DND-41 (cell line): ENCODE measurements at places on chromosomes 12 and 14.

- DNase-seq = peak; percentile 50
Observed at GRCh38 chr12:122834921-122835749, at the start of gene HIP1R. Gene HIP1R (plus strand): TSS chr12:122835457. CDS start chr12:122835551, 94 bp downstream.

GRCh38 chr14:99568567-99569560 lies 35.1 kb downstream of the CCDC85C start:
- DNase-seq = no peak

- DNase-seq = no peak
Observed at GRCh38 chr12:96244826-96245225, 50.7 kb downstream of the ELK3 start.

DNA sequence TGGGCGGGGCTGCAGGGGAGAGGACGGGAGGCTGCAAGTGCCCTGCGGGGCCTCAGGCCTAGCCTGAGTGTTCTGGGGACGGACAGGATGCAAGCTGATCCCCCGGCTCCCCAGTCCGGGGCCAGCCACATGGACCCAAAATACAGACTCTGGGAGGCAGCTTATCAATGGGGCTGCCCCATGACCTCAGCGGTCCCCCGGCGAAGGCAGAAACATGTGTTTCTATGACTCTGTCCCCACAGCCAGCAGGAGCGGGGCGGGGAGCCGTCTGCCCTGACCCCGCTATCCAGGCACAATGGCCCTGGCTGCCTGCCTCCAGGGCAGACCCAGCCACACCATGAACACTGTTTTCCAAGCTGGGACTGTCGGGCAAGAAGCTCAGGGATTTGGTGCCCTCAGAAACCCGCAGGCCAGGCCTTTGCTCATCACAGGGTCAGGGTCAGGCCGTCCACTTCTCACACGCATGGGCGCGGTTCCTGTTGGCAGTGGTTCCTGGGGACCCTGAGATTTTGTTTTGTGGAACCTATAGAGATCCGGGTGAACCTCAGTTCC lies 75.0 kb downstream of the RFLNA start:
- DNase-seq = no peak

- DNase-seq = no peak
Observed at GRCh38 chr12:51906430-51907082, 748 bp upstream of the ACVRL1 start.

- no peak for DNase-seq
Observed at GRCh38 chr14:105102893-105103292, 37.7 kb upstream of the GPR132 start.

- no peak for DNase-seq
Observed at GRCh38 chr14:101252443-101253214, 308.7 kb upstream of the DIO3 start.

DNA sequence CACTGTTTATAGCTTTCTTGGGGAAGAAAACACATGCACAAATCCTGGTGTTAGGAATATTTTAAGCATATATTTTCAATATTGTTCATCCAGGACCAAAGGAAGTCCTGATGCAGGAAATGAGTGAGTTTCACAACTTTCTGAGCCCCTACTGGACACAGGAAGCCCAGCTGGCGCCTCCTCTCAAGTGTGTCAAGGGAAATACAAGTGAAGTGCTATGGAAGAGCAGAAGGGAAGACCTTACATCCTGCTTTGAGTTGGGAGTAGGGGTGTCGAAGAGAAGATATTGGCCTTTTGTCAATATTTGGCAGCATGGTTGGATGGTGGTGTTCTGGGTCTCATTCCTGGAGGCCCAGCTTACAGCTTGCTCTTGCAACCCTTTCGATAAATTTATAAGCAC lies 66.1 kb upstream of the ZDHHC17 start:
- no peak for DNase-seq

DNA sequence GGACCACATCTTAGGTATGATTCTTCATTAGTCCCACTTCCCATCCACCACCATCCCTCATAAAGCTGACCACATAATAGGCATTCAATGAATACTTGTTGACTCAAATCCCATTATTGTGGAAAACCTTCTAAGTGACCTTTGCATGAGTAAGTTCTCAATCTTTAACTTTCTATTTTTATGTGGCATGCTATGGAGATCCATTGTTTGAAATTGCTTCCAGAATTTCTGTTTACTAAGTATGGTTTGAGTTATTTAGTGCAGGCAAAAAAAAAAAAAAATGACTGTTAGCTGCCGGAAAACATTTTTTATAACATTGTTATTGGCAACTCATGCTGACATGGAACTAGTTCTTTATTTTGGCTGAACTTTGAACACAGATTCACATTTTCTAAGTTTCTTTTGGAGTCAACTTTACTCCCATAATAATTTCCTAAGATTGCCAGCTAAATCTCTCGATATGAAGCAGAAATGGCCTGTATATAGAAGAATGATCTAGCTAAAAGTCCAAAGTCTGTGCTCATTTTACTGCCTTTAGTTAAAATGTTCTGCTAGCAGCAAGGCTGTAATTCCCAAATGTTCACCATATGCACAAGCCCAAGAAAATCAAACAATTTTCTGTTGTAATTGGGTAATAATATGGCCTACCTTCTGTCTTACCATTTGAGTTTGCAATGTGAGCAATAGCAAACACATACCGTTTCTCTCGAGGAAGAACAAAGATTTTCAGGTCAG lies 77.9 kb downstream of the PTGER2 start:
- DNase-seq = no peak

DNA sequence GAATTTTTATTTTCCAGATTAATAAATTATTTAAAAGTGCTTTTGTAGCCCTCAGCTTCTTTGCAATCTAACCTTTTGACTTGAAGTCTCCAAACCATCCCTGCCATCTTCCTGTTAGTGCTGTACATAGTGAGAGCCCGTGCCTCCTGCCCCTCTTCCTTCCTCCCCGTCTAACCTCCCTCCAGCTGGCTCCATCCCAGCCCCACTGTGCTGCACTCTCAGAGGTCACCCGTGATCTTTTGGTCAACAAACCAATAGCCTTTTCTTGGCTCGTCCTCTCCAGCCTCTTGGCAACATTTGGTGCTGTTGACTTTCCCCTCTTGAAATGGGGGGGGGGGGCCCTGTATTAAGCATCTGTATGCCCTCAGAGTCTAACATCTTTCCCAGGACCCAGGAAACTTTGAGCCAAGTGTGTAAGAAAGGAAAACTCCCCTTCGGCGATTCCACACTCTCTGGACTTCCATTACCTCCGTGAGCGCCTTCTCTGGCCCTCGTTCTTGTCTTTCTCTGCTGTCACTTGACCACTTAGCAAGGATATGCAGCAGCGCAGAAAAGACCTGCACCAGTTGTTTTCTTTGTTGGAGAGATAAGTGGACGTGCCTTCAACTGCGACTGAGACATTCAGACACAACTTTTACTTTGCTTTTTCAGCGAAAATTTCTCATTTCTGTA lies 44.1 kb downstream of the FBXW8 start:
- no peak for DNase-seq

GRCh38 chr12:74381958-74382357 lies 155.7 kb upstream of the ATXN7L3B start:
- no peak for DNase-seq

DNA sequence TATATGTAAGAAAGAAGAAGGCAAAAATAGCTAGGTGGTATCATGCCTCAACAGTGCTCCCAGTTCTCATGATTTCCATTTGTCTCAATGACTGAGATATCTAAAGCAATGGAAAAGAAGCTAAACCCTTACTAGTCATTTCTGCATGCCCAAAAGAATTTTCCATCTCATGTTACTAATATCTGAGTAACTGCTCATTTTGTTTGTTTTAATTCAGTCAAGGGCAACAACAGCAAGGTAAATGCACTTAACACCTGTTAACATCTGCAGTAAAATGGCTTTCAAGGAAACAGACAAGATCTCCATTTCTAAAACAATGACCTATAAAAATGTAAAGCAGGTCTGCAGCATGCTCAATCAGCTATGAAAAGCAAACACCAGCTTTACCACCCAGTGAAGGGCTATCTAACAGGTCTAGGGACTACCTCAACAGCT lies 19.4 kb upstream of the SELPLG start:
- DNase-seq = no peak

DNA sequence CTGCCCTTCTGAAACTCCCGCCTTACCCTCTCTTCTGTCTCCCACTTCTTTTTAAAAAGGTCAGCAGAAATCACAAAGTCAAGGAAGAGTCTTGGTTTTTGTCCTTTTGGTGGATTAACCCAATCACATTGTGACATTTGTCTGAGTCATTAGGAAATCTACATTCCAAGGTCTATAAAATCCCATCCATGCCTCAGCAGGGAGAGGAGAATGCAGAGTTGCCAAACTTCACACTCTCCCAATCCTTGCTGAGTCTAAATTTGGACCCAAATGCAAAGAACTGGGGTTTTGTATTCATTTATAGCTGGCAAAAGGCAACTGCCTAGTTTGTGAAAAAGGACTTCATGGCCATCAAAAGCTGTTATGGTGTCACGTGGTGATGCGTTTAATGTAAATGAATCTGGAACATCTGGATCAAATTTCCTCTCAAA lies 67.9 kb downstream of the TMEM30B start:
- no peak for DNase-seq

DNA sequence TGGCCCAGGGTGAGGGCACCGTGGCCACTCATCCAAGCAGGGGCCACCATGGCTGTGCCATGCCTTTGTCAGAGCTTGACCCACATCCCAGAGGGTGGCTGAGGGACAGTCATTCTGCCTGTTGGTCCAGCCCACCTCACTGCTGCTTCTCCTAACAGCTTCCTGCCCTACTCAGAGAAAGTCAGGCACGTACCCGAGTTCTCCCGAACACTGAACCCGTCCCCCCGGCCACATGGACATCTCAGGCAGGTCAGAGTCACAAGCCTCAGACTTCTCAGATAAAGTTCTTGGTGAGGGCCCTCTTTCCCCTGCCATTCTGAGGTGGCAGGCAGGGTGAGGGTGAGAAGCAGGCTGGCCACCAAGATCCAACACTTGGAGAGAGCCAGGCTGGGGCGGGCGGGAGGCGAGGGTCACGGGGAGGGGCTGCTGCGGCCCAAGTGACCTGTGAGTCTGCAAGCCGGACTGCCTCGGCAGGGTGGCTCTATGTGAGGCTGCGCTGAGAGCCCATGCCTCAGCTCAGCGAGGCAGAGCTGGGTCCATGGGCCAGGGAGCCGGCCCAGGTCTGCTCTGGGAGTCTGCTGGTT lies 317.8 kb downstream of the TMEM121 start:
- peak; percentile 1 for DNase-seq

DNA sequence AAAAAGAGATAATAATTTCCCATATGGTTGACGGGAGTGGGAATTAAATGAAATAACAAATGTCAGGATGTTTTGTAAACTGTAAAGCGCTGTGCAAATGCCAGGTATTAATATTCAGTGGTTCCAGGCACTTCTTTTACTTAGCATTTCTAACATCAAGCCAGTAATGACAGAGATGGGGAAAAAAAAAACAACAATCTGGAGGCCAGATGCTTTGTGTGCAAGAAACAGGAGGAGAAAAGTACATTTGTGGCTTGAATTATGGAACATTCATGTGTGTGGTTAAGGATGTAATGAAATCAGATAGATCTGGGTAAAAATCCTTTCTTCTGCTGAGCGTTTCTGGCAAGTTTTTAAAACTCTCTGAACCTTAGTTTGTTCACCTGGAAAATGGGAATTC lies 509.6 kb downstream of the FUT8 start:
- no peak for DNase-seq

- DNase-seq = no peak
Observed at GRCh38 chr14:93049867-93050331, 65.8 kb downstream of the ITPK1 start.

GRCh38 chr14:97056086-97056485 lies 258.9 kb downstream of the VRK1 start:
- peak; percentile 37 for DNase-seq

- no peak for DNase-seq
Observed at GRCh38 chr12:54363047-54363446, 1.2 kb downstream of the GPR84 start.

DNA sequence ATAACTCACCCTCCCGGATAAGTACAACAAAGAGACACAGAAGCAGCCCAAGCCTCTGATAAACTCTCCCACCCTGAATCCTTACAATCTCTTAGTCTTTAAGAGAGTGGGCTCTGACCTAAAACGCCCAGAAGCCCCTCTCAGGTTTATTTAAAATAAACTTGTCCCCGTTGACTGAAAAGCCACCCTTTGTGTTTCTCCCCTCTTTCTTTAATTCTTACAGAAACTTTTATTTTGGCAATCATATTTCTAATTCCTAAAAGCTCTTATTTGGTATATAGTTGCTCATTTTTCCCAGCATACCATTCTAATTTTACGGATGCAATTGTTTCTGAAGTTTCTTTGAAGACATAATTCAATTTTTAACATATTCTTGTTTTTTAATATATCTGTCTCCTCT lies 222.1 kb upstream of the PLXNC1 start:
- no peak for DNase-seq

DNA sequence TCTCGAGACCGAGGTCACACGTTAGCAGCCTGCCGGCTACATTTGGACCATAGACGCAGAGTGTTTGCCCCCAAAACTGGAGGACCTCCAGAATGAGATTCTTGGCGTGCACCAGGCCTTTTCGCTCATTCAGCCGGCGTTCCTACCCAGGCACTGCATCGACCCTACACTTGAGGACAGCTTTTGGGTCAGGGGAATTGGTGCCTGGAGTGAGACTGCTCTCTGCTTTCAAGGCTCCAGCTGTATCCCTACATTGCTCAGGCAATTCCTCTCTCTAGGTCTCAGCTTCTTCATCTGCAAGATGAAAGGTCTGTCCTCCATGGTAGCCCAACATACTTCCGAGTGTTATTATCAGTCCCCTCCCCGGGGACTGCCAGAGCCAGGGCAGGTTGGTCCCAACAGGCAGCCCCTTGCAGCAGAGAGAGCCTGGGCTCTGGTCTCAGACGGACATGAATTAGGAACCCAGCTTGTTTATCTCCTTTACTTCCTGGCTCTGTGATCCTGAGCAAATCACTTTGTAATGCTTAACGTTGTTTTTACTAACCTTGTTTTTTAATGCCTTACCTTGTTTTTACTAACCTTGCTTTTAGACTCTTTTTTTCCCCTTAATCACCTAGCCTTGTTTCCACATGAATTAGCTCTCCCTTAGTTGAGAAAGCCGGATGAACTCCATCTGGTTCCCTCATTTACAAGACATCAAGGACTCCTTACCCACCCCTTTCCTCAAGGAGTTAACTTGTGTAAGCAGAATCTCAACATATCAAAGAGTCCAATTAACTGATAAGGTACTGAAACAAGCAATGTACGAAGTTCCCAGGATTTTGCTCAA lies 892 bp downstream of the TCHP start:
- peak; percentile 20 for DNase-seq

GRCh38 chr12:124162151-124163110 lies 132.5 kb upstream of the RFLNA start:
- no peak for DNase-seq

- no peak for DNase-seq
Observed at GRCh38 chr14:38762845-38763244, 340.2 kb downstream of the SEC23A start.
